Fibroblast of the aortic adventitia (primary cell): ENCODE measurements at places on chromosomes 12 and 14. TPM values are rescaled to one million over a fixed set of nuclear protein-coding genes. Genes with fewer than 3 reads are reported as not detected.

STON2 gene
- total RNA-seq, result 3.3 and 4.5 TPM in 2 replicates

LMNTD1 gene
- 1.3 TPM in 1 of 2 replicates, not detected in the other for total RNA-seq

RBM19 gene
- 17.1 and 22.6 TPM in 2 replicates for total RNA-seq

FOXN4 gene
- total RNA-seq, result not detected in 2 replicates

TMEM30B gene
- 3.8 and 4.9 TPM in 2 replicates for total RNA-seq

CLEC6A gene
- total RNA-seq, result not detected in 2 replicates

OR6C74 gene
- total RNA-seq, result not detected in 2 replicates

SLC15A4 gene
- 23.8 and 54.0 TPM in 2 replicates for total RNA-seq

OTUB2 gene
- total RNA-seq, result 2.5 and 2.8 TPM in 2 replicates

PTGDR gene
- 1.8 and 2.5 TPM in 2 replicates for total RNA-seq

DNA sequence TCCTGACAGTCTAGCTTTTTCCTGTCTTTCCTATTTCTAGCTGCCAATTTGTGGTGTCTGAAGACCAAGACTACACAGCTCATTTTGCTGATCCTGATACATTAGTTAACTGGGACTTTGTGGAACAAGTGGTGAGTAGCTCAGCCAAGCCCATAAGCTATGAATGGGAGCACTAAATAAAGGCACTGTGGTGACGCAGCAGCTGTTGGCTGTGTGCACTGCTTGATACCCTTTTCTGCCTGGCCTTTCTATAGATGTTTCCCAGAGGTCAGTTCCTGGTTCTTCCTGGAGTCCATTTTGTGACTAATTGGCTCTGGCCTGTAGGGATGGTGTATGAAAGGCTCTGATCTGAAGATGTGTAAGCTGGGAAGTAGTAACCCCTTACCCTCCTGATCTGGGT is 20.5 kb downstream of the RNF10 start:
- DNase-seq, result no peak

DNA sequence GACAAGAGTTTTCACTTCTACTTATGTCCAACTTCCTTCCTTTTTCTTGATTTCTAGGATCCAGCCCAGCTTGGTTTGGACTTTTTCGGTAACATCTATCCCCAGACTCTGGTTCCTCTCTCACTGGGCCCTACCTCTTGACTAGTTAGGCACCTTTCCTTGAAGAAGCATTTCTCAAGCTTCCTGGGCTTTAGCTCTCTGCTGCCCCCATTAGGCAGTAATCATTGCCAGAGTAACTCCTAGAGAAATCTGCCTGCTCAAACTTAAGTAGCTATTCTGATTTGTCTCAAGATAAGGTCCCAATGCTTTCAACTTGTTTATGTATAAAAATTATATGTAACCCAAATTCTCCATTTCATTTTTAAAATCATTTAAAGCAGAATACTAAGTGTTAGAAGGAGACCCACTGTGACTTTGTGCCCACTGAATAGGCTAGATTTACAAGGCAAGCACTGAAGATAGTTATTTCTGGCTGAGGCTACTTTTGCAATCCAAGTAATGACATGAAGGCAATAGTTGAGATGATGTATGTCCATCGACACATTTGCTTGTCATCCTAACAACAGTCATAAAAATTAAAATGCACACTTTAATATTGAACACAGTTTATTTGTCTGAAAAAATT is 275.0 kb upstream of the G2E3 start:
- DNase-seq, result peak; percentile 67

DNA sequence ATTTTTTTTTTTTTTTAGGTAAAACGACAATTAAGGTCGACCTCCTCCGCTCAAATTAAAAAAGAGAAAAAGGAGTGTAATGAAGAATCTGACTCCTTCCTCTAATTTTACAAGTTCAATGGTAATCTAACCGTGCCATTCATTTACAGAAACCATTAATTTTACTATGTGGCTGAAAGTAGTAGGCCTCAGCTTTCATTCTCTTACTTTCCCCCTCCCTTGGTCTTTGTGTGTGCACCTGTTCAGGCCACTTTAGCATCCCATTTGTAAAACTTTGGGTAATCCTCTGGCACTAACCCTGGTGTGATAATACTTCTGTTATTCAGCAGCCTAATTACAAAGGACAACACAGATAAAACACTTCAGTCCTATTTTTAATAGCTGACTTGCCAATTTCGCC is 128.1 kb downstream of the ASCL1 start:
- no peak for DNase-seq

- peak; percentile 57 for DNase-seq
These were observed at the start of gene ANKLE2 for GRCh38 chr12:132761032-132761920. Gene ANKLE2, minus strand, starts transcription at chr12:132761832. Its CDS starts 34 bp downstream, at chr12:132761798.

DNA sequence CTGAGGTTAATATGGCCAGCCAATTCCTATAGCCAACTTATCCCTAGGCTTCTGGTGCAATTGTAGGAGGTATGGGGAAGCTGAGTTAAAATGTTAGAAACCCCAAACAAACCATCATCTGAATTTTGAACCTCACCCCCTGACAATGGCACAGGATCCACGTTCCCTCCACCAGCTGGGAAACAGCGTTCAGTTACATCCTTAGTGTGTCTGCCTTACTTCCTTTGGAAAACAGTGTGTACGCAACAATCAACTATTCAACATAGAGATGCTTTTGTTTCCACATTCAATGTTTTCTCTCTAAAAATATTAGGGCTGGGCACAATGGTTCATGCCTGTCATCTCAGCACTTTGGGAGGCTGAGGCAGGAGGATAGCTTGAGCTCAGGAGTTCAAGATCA is 203.4 kb downstream of the TTC7B start:
- DNase-seq, result no peak

GRCh38 chr12:114672817-114673168 is 11.2 kb downstream of the TBX3 start:
- no peak for DNase-seq

GRCh38 chr14:84085493-84085892 is 1444.5 kb upstream of the FLRT2 start:
- DNase-seq, result no peak

- no peak for DNase-seq
These were observed 119.8 kb downstream of the DPF3 start for GRCh38 chr14:72774141-72774540.

- DNase-seq, result peak; percentile 51
These were observed 68.9 kb downstream of the EML1 start for GRCh38 chr14:99862136-99862535.

DNA sequence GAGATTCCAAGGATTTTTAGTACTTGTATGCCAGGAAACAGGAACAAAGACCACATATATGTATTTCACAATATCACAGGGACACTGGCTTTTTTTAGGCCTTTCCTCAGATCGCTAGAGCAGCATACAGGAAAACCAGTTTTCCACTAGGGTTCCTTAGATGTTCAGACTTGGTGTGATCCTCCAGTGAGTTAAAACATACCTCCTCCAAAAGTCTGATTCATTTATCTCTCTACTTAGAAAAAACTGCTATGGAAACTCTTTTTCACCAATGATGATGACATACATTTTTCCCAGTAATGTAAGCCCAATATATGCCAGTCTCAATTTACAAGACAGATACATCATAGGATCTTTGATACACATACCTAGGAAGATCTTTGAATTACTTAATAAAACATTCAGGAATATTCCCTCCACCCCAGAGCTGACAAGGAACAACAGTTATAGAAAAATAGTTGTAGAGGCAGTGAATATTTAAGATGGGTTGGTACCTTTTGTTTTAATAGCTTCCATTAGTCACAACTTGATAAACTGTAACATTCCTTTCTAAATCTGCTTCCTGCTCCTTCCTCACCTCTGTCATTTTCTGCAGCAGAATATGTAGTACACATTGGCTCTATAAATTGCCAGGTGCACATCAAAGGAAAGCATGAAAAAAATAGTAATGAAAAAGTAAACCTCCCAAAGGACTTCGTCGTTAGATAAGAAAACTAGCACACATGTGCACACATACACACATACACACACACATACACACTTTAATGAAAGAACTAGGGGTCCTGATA is 27.5 kb downstream of the BCAT1 start:
- peak; percentile 57 for DNase-seq

- no peak for DNase-seq
These were observed 45.8 kb upstream of the FGD4 start for GRCh38 chr12:32353540-32353939.

- peak; percentile 70 for DNase-seq
These were observed 182.3 kb upstream of the GZMB start for GRCh38 chr14:24816011-24816928.

GRCh38 chr14:102695167-102695555 is 82.1 kb upstream of the TRAF3 start:
- no peak for DNase-seq

DNA sequence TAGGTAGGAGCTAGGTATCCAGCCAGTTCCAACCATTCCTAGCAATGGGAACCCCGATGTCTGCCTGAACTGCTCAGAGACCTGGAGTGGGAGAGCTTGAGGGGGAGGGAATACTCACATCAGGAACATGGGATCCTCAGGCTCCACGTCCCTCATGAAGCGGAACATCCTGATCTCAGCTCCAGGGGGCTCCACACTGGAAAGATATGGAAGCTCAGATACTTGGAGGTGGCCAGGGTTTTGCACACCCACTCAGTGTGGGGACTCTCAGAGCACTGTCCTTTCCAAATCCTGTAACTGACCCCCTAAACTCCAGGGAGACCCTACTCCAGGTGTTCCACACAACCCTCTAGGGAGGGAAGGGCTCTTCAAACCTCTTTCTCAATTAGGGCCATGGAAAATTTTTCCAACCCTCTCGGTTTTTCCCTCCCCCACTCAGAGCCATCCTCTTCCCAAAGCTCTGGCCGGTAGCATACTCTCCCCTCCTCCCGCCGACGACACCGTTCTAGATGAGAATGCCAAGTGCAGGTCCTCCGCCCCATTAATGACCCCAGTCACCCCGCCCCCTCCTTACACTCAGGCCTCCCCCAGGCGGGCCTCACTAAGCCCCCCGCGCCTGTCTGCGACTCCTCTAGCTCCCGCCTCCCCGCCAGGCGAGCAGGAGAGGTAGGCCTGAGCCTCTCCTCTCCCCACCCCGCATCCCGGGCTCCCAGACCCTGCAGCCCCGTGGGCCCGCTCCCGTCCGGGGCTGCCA is 597 bp downstream of the MLF2 start:
- DNase-seq, result peak; percentile 56

DNA sequence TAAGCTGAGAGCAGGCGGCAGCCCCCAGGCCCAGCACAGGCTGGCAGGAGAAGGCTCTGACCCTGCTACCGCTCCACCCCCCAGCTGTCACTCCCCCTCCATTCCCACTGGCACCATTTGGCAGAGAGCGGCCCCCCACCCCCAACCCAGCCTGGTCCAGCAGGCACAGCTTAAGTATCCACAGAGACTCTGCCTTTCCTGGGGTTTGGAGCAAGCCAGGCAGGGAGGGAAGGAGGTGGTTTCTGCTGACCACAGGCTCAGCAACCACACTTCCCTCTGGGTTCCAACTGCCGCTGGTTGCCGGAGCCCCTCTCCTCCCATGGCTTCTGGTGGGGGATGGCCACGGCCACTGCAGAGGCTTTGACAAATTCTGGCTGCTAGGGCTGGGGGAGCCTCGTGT is 30.5 kb upstream of the CCND2 start:
- DNase-seq, result no peak

- DNase-seq, result no peak
These were observed 248.8 kb upstream of the PWP1 start for GRCh38 chr12:107436836-107437235.

- no peak for DNase-seq
These were observed 3.5 kb downstream of the RPS6KL1 start for GRCh38 chr14:74919421-74920165.

DNA sequence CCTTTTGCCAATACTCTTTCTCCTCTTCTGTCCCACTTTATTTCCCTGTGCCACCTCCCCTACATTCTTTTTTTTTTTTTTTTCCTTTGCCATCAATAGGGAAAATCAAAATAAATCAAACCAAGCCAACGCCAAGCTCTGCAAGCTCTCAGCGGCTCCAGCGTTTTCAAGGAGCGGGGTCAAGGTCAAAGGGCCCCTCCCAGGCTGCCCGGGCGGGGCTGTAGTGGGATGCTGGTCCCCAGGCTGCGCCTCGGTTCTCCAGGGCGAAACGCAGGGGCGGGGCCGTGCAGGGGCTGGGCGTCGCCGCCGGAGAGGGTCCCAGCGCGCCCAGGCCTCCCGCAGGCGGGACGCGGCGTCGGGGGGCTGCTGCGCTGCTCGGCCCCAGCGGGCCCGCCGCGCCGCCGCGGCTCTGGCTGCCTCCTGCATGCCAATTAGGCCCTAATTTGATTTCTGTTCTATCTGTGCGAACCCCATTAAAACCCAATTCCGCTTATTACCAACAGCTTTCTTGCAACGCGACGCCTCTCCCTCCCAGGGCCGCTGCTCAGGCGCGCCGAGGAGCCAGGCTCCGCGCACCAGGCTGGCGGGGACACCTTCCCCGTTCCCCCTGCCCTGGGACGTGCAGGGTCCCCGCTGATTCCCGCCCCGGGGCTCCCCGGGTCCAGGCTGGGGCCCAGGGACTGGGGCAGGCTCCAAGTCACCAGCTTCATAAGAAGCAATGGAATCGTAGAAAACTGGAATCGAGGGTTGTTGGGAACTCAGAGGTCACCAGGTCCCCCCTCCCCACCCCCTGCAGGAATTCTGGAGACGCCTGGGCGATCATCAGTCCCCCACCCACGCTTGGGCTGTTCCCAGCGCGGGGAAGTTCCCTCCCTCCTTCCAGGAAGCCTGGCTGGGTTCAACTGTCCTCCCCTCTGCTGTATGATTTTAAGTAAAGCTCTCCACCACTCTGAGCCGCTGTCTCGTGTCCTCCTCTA is 50.7 kb upstream of the MAP1LC3B2 start:
- peak; percentile 42 for DNase-seq

- DNase-seq, result no peak
These were observed 11.0 kb upstream of the OAS2 start for GRCh38 chr12:112967306-112967705.
